ENCODE measurements at places on chromosomes 5 and 9.

DNA sequence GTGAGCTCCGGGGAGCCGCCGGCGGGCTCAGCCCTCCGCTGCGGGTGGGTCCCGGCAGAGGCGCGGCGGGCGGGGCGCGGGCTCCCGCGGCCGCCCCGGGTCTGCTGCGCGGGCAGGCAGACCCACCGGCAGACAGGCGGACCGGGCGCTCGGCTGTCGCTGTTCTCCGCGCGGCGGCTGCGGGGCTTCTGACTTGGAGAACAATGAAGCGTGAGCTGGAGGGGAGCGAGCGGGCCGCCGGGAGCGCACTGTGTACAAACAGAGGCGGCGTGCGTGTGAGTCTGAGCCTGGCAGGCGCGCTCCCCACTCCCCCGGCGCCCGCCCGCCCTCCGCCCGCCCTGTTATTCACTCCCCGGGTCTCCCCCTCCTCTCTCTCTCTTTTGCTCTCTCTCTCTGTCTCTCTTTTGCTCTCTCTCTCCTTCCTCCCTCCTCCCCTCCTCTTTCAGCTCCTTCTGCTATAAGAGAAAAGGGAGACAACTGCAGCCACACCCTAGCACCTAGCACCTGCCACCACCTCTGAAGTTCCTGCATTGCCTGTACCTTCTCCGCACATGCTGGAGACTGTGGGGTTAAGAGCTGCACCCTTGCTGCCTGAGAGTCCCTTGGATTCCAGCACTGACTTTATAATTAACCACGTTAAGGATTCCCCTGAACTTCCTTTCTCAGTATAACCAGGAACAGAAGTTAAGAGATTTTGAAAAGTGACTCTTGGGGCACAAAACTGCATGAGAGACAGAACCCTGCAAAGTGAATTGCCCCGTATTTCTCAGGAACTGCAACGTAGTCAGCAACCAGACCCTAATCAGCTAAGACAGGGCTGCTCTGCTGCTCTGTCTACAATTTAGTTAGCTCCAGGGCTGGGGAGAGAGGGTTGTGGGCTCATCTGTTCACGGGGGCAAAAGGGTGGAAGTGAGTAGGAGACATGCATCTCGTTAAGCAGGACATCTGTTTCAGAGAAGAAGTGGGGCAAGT is at the start of gene EDIL3:
EDIL3 (minus strand) TSS at position 277 of the 972 bp plus-strand sequence. CDS start 506 bp downstream, outside the sequence.
- DNase-seq: no peak

GRCh38 chr9:36317766-36318165 is 59.5 kb upstream of the GNE start:
- no peak for DNase-seq

GRCh38 chr9:128523199-128523925 is 18.8 kb downstream of the GLE1 start:
- DNase-seq: no peak

- no peak for DNase-seq
Observed at GRCh38 chr5:95591490-95591901, 28.4 kb upstream of the GPR150 start.

- DNase-seq: no peak
Observed at GRCh38 chr5:59767211-59767605, 126.3 kb downstream of the PDE4D start.

GRCh38 chr5:171673328-171673727 is 112.3 kb upstream of the SMIM23 start:
- no peak for DNase-seq

- DNase-seq: no peak
Observed at GRCh38 chr5:30131-30530, 61.8 kb upstream of the PLEKHG4B start.

- DNase-seq: no peak
Observed at GRCh38 chr9:113219186-113219936, 1.7 kb downstream of the FKBP15 start.

DNA sequence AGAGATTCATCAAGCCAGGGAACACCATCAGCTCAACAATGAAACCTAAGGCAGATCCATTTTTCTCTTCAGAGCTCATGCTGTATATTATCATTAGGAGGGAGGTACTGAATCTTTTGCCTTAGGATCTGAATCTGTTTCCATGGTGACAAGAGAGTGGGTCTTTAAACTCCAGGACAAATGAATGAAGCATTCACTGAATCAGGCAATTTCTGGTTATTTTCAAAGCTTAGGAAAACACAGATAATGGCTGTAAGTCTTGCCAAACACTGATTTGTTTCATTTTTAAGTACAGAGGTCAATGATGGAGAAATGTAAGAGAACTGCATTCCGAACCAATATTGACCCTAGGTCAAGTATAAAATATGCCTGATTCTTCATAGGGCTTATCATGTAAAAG is 84.9 kb downstream of the GNA14 start:
- no peak for DNase-seq

DNA sequence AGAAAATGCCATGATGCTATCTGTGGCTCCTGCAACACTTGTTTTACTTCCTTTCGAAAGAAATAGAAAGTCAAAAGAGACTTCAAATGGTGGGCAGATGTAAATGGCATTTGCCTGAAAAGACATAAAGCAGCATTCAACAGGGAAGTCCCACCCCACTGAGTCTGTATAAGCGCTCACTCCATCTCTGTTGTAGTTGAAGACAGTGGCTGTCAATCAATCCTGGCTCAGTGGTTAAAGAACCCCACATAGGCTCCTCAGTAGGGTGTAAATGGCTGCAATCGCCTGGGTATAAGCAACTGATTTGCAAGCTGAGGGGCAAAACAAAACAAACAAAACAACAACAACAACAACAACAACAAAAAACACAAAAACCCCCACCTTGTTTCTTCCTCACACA is 158.7 kb downstream of the EFNA5 start:
- no peak for DNase-seq

DNA sequence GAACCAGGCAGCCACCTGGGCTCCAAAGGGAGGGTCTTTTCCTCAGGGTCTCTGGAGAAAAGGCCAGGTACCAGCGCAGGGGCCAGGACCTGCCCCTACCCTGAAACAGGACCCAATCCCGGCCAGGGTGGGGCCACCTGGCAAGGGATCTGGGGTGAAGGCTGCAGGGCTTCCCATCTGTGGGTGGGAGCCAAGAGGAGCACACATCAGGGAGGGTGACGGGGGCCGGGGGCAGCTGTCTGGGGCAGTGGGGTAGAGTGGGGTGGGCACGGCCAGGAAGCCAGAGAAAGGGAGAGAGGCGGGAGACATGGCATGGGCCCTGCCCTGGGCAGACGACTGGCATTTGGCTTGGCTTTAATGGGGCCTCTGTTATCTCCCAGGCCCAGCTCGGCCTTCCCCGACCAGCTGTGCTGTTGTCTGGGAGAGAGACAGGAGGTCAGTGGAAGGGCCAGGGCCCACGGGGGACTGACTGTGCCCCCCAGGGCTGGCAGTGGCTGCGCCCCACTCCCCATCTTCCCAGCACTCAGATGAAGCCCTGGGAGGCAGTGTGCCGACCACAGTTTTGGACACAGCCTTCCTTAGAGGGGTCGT is 57.2 kb upstream of the RNF130 start:
- DNase-seq: no peak

GRCh38 chr5:158124606-158125316 is 265.8 kb upstream of the CLINT1 start:
- no peak for DNase-seq

DNA sequence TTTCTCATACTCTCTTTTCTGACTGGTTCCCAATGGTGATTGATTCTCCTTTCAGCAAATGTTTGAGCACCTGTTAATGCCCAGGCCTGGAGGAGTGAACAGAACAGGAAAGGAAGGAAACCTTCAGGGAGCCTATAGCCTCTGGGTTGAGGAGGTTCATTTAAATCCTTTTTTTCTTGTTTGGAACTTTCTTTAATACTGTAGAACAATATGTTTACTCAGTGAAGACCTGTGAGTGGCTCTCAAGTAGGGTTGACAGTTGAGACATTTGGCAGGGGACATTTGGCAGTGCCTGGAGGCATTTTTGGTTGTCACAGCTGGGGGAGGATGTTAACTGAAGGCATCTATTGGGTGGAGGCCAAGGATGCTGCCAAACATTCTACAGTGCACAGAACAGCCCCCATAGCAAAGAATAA is 6.1 kb upstream of the FAM120AOS start:
- no peak for DNase-seq

- DNase-seq: no peak
Observed at GRCh38 chr5:77180167-77181081, 30.1 kb upstream of the PDE8B start.

- no peak for DNase-seq
Observed at GRCh38 chr5:141694479-141694878, 12.4 kb upstream of the ARAP3 start.

- no peak for DNase-seq
Observed at GRCh38 chr9:5982317-5982716, 33.1 kb downstream of the RANBP6 start.

DNA sequence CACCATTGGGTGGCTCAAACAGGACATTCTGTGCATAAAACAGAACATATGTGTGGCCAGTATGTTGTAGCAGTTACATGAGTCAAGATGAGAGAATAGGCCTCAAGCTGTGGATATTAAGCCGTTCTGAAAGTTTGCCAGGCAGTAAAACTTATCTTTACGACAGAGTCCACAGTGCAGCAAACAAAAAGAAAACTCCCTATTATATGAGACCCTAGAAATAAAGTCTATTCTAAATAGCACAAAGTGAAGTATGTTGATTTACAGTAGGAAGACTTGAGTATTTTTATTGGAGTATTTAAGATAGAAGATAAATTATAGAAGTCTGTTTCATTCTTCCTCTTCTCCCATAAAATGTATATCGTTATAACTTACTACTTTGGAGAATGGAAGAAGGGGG is 271.5 kb downstream of the ADGRV1 start:
- DNase-seq: no peak

DNA sequence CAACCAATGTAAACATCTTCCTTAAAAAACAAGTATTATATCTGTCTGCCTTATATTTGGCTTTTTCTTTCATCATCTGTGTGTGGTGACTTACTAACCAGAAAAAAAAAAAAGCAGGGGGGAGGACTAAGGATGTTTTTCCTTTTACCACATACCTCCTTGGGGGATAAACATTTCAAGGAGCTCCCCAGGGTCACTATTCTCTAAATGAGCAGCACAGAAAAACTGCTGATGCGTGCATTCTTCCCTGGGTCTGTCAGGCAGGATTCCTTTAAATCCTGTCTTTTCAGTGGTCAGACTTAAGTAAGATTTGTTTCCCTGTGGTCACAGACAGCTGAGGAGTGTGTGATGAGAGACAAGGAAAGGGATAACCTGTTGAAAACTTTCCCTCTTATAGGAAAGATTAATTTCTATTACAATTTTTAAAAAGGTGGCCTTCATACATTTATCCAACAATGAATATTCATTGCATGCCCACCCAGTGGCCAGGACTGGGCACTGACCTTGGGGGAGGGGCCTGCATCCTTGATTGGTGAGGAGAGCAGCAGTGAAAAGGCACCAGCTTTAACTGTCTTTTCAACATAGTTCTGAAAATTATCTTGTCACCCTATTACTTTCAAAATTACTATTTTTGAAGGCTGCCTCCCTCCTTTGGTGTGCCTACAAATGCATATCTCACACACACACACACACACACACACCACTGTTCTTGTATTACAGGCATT is 123.1 kb downstream of the TLE4 start:
- DNase-seq: no peak
